ENCODE measurements at places on chromosomes 4 and X.

DNA sequence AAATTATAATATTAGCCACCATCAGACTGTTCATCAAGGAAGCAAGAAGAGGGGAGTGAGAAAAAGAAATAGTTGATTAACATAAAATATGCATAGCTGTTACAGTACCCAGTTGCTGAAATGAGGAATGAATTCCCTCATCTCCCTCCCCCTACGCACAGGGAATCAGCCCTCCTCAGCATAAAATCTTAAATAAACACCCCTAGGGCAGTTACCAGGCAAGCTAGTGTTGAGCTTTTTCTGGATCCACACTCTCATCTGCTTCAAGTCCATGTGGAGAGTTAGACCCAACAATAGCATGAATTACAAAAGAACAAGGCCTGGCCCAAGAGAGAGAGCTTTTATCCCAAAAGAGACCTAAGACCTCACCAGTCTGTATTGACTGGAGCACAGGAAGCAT is 19.0 kb upstream of the SYTL4 start:
- DNase-seq: no peak

GRCh38 chr4:80852061-80852460 is 178.4 kb upstream of the BMP3 start:
- DNase-seq: no peak

DNA sequence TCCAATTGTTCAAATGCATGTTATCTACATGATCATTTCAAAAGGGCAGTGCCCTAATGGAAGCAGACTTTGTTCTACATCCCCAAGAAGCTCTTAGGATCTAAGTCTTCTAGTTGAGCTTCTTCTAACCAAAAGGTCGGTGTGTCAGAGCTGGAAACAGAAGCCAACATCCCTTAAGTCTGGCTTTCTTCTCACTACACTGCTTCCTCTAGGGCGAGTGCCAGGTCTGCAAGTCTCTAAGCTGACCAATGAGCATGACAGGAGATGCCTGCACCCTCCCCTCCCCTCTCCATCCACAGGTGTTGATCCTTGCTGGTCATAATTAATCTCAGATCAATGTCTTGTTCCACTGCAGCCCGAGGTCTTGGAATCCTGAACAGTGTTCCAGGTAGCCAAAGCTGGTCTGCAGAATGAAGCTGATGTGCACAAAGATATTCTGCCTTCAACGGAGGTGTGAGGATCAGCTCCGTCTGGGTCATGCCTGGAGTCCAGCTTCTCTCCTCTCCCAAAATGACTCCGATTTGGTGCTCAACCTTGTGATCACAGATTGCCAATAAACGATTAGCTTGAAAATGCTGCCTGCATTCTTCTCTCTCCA is 44.1 kb downstream of the WDR1 start:
- DNase-seq: no peak

GRCh38 chr4:38322714-38323113 is 341.3 kb upstream of the KLF3 start:
- no peak for DNase-seq

DNA sequence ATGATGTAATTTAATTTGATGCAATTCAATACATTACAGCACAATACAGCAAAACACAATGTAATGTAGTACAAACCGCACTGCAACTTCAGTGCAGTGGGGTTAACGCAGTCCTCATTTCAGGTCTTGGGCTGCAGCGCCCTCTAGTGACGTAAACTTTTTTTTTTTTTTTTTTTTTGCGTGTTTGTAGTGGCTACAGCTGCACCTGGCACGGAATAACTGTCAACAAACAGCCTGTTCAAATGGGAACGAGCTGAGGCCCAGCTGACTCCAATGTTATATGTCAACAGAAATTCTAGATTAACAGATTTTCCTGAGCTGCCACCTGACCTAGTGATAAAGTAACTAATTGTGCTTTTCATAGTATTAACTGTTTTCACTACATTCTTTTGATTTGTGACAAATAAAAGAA is 33.5 kb upstream of the RASSF6 start:
- DNase-seq: no peak

DNA sequence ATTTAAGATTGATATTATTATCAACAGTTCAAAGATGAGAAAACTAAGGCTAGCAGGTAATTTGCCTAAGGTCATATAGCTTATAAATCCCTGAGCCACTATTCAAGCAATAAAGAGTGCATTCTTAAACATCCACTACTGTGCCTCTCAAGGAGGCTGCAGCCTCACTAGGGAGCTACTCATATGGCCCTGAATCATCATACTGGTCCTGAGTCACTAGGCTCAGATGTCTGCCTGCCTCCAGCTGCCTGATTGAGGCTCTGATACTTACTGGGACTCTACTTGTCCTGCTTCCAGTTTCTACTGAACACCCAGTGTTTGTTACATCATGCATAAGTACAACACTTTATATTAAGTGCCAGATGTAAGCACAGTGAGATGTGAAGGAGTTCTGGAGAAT is 110.7 kb downstream of the AASDH start:
- no peak for DNase-seq

- no peak for DNase-seq
Measured at GRCh38 chr4:67909905-67910584, 26.2 kb upstream of the TMPRSS11D start.

- DNase-seq: no peak
Measured at GRCh38 chrX:41026702-41027078, 58.6 kb upstream of the USP9X start.

GRCh38 chr4:152939621-152940020 is 3.5 kb downstream of the FHDC1 start:
- no peak for DNase-seq

DNA sequence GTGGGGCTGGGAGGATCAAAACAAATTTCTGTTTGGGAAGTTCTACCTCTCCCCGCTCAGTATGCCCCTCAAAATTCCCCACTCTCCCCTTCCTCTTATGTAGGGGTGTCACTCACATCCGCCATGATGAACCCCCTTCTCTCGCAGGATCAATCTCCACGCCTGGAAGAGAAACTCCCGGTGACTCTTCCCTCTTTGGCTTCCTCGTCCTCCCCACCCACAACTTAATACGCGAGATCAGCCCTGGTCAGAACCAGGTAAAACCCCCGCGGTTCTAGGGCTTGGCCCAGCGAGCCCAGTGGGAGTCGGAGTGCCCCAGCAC is 427 bp downstream of the LAMTOR3 start:
- no peak for DNase-seq

DNA sequence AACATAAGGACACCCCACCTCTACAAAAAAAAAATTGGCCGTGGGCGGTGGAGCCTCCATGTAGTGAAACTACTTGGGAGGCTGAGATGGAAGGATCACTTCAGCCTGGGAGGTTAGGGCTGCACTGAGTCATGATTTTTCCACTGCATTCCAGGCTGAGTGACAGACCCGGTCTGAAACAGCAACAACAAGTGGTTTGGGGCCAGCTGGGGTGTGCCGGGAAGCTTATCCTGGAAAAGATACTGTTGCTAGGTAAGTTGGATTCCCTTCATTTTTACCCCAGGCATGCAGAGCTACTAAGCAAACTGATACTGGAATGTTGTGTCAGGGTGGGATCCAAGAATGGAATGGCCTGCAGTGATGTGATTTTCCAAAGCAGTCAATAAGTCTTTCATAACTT is 57.0 kb downstream of the XAGE2 start:
- no peak for DNase-seq

GRCh38 chr4:36812149-36812548 is 432.4 kb upstream of the NWD2 start:
- DNase-seq: no peak

GRCh38 chrX:154598656-154599055 is 13.7 kb downstream of the CTAG1A start:
- no peak for DNase-seq

- DNase-seq: peak; percentile 13
Measured at GRCh38 chrX:103211012-103211715, 3.7 kb upstream of the BEX4 start.

DNA sequence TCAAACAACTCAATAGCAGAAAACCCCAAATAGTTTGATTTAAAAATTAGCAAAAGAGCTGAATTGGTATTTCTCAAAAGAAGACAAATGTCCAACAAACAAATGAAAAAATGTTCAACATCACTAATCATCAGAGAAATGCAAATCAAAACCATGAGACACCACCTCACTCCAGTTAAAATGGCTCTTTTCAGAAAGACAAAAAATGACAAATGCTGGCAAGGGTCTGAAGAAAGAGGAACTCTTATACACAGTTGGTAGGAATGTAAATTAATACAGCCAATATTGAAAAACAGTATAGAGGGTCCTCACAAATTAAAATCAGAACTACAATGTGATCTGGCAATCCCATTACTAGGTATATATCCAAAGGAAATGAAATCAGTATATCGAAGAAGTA is 70.4 kb downstream of the FBXL5 start:
- no peak for DNase-seq

GRCh38 chrX:63350465-63350877 is 661 bp downstream of the SPIN4 start:
- DNase-seq: peak; percentile 2

DNA sequence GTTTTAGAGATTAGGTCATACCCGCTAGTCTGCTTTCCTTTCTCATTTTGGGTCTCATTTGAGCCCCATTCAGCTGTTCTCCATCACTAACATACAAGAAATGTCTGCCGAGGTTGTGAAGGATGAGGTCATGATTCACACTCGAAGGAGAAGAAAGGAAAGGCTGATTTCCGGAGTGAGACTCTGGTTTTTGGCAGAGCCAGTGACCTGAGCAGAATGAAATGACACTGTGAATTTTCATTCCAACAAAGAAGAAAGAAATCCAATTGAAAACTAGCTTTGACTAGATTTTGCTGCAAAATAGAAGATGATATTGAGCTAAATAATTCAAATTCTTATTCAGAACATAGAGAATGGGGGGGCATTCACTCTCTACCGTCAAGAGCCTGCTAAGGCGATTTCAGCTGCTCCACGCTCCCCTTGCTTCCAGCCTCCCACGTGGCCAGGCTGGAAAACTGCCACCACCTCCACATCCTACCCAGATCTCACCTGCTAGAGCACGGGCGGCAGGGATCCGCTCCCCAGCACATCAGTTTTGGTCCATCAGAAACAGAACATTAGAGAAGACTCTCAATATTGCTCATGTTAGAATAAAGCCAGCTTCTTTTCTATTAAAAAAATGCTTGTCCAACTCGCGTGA is 39.0 kb downstream of the F11 start:
- no peak for DNase-seq

DNA sequence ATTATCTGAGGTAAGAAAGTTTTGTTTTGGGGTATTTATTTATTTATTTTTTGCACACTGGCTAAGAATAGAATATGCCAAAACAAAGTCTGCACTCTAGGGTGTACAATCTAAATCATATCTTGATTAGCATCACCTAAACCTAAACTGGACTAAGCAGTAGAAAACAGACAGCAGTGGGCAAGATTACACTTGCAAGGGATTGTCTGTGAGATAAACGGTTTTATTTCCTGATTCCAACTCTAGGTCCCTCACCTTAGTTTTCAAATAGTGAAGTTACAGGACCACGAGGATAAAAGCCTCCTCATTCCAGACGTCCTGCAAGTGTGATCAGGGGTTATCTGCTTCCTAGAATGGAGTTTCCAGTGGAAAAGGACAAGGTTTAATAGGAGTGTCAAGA is 86.1 kb downstream of the SH3RF1 start:
- no peak for DNase-seq

GRCh38 chrX:69136546-69137331 is 28.5 kb downstream of the PJA1 start:
- DNase-seq: no peak

DNA sequence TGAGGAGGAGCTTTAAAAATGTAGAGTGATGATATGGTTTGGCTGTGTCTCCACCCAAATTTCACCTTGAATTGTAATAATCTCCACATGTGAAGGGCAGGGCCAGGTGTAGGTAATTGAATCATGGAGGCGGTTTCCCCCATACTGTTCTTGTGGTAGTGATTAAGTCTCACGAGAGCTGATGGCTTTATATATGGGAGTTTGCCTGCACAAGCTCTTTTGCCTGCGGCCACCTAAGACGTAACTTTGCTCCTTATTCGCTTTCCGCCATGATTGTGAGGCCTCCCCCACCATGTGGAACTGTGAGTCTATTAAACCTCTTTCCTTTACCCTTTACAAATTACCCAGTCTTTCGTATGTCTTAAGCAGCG is 332.0 kb downstream of the RAPGEF2 start:
- no peak for DNase-seq

DNA sequence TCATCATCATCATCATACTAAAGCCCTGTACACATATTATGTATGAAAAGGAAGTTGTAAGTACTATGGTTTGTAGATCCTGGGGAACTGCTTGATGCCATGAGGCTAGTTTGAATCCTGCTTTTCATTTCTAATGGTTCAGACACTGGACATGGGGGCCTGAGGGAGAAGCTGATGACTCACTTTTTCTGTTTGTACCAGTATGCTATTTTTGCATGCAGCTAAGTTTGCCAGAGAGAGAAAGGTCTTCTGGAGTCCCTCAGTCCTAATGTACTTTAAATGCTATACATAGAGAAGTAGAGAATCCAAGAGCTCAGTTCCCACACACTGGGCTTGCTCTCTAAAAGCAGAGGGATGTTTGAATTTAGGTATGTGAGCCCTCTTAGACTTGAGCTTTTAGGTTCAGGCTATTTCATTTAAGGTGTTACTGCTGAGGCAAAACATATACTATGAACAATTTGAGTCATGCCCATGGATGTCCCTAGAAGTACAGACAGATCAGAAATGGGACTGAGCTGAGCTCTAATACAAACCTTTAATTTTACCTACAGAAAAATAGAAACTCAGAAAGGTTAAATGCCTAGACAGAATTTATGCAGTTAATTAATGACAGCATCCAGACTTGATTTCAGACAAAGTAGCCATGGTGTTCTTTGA is 17.6 kb upstream of the HS3ST1 start:
- DNase-seq: no peak

DNA sequence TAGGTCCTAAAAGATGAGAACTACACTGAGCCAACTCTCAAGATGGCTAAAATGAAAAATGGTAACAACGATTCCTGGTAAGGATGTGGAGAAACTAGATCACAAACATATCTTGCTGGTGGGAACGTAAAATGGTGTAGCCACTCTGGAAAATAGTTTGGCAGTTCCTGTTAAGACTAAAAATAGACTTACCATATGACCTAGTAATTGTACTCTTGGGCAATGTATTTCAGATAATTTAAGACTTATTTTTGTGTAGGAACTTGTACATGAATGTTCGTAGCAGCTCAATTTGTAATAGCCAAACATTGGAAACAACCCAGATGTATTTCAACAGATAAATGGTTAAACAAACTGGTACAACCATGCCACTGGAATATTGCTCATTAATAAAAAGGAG is 106.2 kb downstream of the HDAC8 start:
- DNase-seq: no peak

GRCh38 chr4:127623797-127624083 is 9.0 kb upstream of the INTU start:
- DNase-seq: no peak

- no peak for DNase-seq
Measured at GRCh38 chrX:39755143-39756032, 342.4 kb downstream of the BCOR start.

- peak; percentile 33 for DNase-seq
Measured at GRCh38 chrX:23952984-23953907, 45.4 kb downstream of the CXorf58 start.

GRCh38 chrX:31130457-31131220 is 58.8 kb upstream of the FTHL17 start:
- no peak for DNase-seq

Data from activated effector memory CD4-positive, alpha-beta T cell treated with Interleukin-2 at 50 U/mL for 16 hours (primary cell).